Left ventricle myocardium superior (tissue), 1 donor: ENCODE measurements at places on chromosomes 11 and 22. TPM values are rescaled to one million over a fixed set of nuclear protein-coding genes. Genes with fewer than 3 reads are reported as not detected.
A peak's percentile ranks its signal among the peaks of the same experiment; 100 is the strongest.

The MOGAT2 gene
- total RNA-seq = 0.17 TPM

The PNPLA5 gene
- not detected for total RNA-seq

The HEPN1 gene
- total RNA-seq = not detected

The CNGA4 gene
- not detected for total RNA-seq

The INPP5J gene
- 15.7 TPM for total RNA-seq

The ANO9 gene
- total RNA-seq = 1.3 TPM

The PHOX2A gene
- not detected for total RNA-seq

The ELMOD1 gene
- 0.92 TPM for total RNA-seq

The KMT2A gene
- total RNA-seq = 21.1 TPM

The MAP6 gene
- total RNA-seq = 5.4 TPM

- DNase-seq = no peak
Measured at GRCh38 chr11:82765466-82766034, 31.9 kb upstream of the FAM181B start.

DNA sequence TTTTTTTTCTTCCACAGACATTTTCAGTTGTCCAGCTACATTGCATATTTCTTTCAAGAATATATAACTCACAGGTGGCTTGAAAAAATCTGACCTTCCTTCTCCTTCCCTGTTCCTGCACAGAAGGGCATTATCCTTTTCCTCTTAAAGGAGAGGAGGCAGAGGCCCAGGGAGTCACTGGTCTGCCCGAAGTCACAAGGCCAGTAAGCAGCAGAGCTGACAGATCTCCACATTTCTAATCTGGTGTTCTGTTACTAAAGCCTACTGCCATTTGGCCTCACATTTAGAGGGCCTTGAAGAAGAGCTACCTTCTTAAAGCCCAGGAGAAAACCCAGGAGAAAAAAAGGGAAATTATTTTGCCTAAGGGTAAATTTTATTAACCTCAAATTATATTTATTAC lies 12.3 kb downstream of the ENDOD1 start:
- no peak for DNase-seq

DNA sequence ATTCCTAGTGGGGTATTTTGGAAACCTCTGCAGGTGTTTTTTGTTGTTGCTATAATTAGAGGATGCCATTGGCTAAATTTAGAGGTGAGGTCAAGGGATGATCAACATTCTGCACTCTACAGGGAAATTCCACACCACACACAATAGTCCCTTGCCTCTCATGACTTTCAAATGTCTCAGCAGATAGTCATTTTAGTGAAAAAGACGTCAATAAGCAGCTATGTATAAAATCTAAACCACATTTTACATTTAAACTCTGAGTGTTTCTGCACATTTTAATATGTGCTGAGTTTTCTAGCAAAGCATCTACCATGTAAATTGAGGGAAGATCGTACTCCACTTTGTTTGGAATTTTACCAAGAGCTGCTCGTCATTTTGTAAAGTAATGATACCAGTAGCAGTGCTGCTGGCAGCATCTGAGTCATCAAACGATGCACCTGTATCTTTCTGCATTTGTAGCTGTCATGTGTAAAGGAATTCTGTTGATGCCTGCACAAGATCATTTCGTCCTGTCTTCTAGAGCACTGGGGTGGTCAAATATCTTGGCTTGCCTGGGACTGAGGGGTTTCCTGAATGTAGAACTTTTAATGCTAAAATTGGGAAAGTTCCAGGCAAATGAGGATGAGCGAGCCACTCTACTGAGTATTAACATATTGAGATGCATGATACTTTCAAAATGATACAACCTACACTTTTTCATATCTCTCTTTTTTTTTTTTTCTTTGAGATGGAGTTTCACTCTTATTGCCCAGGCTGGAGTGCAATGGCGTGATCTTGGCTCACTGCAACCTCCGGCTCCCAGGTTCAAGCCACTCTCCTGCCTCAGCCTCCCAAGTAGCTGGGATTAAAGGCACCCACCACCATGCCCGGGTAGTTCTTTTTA lies 414.5 kb upstream of the SYN3 start:
- no peak for DNase-seq

GRCh38 chr11:124725719-124726105 lies 14.0 kb upstream of the NRGN start:
- no peak for DNase-seq

DNA sequence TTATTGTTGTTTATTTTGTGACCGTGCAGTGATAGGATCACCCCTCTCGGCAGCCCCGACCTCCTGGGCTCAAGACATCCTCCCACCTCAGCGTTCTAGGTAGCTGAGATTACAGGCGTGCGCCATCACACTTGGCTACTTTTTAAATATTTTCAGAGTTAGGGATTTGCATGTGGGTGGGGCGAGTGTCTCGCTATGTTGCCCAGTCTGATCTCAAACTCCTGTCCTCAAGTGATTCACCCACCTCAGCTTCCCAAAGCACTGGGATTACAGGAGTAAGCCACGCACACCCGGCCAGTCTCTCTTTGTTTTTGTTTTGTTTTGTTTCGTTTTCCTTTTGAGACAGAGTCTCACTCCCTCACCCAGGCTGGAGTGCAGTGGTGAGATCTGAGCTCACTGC lies 1.2 kb upstream of the INTS5 start:
- no peak for DNase-seq

DNA sequence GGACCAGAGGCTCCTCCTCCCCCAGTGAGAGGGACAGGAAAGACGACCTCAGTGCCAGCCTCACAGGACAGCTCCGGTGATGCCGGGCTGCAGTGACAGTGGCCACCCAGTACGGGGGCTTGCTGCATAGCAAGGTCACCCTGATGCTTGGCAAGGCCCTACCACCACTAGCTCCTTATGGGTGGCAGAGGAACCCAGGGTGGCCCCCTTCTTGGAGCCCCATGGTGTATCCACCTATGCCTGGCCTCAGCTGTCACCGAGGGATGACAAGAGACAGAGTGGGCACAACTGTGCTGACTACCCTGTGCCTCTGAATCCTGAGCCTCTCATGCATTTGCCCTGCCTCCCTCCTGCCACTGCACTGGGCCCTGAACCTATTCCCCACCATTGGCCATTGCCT lies 809.2 kb downstream of the TBC1D22A start:
- no peak for DNase-seq

DNA sequence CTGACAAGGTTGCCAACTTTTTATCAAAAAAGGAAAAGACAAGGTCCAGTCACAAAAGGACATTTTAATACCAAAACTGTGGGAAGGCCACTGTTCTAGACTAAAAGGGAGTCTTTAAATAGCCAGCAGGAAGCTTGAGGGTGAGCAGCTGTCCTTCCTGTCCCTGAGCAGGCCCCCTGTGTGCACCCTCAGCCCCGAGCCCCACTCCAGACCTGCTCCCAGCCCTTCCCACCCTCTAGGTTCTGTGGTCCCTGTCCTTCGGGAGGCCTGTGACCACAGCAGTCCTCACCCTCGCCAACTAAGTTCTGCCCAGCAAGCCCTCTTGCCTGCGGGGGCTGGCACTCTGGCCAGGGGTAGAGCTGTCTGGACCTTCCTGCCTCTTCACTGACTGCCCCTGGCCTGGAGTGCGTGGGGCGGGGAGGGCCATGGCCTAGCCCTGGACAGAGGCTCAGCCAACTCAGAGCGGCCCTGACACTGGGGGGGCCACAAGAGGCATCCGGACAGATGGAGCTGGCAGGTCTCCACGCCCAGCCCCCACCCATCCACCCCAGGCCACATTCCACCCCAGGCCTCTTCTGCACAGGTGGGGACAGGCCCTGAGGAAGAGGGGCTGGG lies 1.6 kb upstream of the PLXNB2 start:
- peak; percentile 57 for DNase-seq

DNA sequence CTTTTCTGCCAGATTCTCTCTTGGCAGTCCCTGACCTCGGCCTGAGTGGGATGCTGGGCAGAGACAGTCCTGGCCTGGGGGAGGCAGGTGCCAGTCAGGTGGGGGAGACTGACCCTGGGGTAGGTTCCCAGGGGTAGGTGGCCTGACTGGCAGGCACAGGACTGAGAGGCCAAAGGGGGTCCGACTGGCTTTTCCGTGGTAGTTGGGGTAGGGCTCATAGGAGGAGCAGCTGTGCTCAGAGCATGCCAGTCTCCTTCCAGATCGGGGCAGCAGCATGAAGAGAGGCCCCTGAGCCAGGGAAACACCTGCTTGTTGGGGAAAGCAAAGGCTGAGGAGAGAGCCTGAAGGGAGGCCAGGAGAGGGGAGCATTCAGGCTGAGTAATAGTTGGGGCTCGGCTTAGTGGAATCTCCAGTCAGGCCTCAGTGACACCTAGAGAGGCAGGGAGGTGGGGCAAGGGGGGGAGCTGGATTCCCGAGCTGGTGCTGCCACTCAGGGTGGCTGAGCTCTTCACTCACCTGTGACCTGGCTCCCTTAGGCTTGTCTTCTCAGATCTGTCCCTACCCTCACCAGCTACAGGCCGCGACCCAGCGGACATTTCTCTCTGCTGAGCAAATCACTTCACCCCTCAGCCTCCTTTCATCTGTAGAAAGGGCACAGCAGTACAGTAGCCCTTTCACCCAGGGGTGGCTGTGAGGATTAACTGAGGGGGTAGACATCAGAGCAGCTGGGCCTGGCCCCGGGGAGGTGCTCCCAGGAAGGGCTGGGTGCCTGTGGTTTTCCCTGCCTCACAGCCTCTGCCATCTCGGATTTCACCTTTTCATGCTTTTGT lies 26.2 kb downstream of the MCM5 start:
- no peak for DNase-seq

DNA sequence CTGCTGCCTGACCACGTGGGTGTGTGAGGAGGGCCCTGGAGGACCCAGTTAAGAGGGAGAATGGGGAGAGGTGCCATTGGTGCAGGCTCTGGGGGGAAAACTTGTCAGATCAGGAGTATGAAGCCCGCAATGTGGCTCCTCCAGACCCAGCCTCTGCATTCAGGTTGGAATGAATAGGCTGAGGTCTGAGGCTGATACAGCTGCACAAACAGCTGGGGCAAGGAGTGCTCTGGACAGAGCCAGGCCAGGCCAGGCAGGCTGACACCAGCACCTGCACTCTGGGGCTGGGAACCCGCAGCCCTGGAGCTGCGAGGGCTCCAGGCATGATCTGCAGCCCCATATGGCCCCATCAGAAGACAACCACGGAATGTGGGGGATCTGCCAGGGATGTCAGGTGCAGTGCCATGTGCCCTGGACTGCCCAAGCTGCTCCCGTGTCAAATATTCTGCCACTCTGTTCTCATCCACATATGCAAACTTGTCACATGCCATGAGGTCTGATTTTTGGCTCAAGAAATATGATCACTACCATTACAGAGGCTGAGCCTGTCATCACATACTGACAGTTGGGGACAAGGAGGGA lies 27.2 kb upstream of the KCNJ11 start:
- DNase-seq = peak; percentile 63

DNA sequence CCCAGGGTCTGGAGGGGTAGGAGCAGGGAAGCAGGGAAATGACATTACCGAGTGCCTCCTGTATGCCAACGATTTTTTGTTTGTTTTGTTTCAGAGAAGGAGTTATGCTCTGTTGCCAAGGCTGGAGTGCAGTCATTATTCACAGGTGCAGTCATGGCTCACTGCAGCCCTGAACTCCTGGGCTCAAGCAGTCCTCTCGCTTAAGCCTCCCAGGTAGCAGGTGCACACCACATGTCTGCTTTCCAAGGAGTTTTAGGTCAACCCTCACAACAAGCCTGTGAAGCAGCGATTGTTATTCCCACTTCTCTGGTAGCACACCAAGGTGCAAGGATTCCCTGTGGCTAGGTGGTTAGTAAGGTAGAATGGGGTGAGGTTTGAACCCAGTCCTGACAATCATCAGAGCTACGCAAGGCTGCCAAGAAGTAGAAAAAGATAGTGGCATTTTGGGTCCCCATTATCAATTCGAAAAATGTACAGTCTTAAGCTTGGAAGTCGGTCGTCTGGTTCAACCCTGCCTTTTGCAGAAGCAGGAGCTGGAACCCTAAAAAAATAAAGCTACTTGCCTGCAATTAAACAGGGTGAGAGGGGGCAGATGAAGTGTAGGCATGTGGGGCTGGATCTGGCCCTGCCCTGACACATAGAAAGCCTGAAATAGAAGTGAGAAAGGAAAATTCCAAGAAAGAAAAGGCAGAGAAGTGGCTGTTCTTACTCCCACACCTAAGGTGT lies 9.1 kb downstream of the UCP3 start:
- no peak for DNase-seq

DNA sequence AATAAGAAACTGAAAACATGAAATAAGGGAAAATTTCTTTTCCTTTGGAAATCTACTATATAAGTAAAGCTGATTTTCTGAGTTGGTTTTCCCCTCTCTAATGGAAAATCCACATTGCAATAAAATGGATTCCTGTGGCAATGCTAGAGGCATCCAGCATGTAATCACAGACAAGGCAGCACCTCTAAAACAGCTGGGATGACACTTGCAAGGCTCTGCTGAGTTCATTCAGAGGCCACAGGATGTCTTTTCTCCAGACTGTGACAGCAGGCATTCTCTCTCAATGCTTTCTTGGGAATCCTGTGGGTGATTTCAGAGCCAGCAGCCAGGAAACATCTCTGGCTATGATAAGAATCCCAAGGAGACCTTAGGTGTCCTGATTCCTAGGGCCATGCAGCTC lies 201.3 kb upstream of the BLID start:
- no peak for DNase-seq

- no peak for DNase-seq
Measured at GRCh38 chr22:26016916-26017315, 152.3 kb upstream of the SEZ6L start.

DNA sequence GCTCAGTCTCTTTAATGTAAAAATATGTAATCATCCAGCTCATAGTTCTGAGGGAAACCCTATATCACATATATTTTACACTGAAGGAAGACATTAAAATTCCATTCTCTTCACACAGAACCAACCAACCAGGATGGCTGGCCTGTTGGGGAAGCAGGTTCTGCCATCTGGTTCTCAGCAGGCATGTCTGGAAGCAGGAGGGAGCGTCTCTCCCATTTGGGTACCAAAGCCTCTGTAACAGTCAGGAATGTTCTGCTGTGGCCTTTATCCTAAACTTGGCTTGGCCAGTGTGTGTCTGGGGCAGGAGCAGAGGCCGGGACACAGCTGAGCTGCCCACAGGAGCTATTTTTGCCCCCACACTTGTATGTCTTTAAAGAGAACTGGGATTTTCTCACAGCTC lies 29.2 kb downstream of the SGSM3 start:
- no peak for DNase-seq

GRCh38 chr22:38021206-38021605 lies 36.0 kb upstream of the PICK1 start:
- DNase-seq = no peak

DNA sequence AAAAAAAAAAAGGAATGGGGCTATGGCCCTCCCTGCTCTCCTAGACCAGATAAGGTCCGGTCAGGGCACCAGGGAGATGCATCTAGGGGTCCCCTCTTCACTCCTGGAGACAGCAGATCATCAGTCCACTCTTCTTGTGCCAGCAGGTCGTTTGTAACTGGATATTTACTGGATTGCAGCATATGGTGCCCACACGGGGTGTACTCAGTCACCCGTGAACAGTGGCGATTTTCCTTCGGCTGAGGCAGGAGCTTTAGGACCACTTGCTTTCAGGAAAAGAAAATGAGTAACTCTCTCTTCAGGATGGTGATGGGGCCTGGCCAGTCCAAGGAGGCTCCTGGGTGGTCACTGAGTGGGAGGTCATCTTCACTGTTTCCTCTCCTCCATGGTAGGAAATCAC lies 38.3 kb upstream of the RAB1B start:
- no peak for DNase-seq
